ENCODE measurements at places on chromosomes 6 and 20.

GRCh38 chr6:33757906-33758305 lies 11.2 kb upstream of the IP6K3 start:
- no peak for DNase-seq

GRCh38 chr20:37902504-37903313 lies at the start of gene VSTM2L:
VSTM2L (plus strand) TSS chr20:37903127; CDS start chr20:37903351, 224 bp downstream.
- DNase-seq: no peak

- no peak for DNase-seq
These were observed 61.8 kb downstream of the CNBD2 start for GRCh38 chr20:36030149-36030548.

- no peak for DNase-seq
These were observed 65.6 kb downstream of the ADNP start for GRCh38 chr20:50865591-50865990.

DNA sequence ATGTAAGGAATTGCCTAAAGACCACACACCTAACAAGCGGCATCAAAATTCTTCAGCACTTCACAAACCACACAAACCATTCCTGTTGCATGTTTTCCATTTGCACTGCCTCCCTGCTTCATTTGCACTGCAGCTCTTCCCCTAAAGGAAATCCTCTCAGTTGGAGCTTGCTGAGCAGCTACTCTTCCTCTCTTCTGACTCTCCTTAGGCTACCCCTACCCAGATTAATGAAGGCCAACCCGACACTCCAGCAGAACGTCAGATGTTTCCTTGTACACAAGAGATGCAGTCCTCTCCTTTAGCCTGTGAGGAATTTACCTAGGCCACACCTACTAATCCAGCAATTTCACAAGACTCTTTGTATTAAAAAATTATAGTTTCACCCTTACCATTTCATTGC lies 8.1 kb downstream of the BEND6 start:
- no peak for DNase-seq

DNA sequence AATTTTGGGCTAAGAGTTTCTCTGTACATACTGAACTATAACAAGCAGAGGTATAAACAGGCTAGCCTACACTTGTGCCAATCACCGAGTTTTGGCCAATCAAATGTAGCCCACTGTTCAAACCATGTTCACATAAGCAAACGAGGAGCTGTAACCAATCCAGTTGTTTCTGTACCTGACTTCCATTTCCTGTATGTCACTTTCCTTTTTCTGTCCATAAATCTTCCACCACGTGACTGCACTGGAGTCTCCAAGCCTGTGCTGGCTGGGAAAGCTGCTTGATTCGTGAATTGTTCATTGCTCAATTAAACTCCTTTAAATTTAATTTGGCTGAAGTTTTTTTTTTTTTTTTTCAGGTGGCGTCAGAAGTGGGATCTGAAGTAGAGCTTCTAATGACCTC lies 332.9 kb downstream of the RNF144B start:
- no peak for DNase-seq

DNA sequence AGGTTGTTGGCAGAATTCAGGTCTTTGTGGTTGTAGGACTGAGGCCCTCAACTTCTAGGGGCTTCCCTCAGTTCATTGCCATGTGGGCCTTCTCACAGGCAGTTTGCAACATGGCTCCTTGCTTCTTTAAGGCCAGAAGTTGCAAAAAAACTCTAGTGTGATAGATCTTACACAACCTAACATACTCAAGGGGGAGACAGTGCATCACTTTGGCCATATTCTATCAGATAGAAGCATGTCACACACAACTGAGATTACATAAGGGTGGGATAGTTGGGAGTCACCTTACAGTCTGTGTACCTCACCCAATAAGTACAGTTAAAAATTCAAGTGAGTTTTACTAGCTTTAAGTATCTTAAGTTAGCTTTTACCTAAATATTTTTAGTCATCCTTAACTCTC lies 1.6 kb downstream of the SIRPD start:
- no peak for DNase-seq

- DNase-seq: no peak
These were observed 287.0 kb downstream of the CLIC5 start for GRCh38 chr6:45728674-45729073.

- DNase-seq: no peak
These were observed 546 bp downstream of the CRNKL1 start for GRCh38 chr20:20051767-20052073.

DNA sequence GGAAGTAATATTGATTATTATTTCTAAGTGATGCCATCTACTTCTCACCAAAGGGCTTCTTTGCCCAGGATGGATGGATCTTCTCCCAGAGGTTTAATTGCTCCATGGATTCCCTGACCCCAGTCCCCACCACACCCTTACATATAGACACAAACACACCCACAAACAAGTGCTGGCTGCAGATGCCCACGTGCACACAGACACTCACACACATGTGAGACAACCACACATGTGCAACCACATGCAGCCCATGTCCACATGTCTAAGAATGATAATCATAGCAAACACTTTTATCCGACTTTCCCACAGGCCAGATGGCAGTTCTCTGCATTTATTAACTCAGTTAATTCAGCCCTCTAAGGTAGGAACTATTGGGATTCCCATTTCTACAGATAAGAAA lies 44.2 kb downstream of the MAFB start:
- DNase-seq: no peak

DNA sequence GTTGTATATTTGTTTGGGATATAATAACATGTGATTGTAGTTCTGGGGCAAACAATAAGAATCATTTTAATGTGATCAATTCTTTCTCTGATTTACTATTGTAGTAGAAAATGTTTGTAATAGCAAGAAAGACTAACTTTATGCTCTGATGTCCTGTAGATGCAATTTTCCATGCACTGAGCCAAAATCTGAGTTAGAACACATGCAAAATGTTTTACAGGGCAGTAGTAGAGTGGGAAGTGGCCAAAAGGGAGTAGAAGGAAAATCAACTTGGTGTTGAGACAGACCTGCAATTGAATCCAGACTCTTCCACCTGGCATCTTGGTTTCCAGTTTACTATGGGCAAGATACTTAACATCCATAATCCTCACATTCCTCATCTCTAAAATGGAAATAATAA lies 93.5 kb upstream of the BMP5 start:
- DNase-seq: no peak

GRCh38 chr6:145633981-145634627 lies 101.2 kb downstream of the EPM2A start:
- peak; percentile 70 for DNase-seq

Data from stimulated activated CD4-positive, alpha-beta T cell treated with anti-CD3 and anti-CD28 coated beads, Interleukin-1b, Interleukin-23, amount 100 ng/mL, for 1 hour (primary cell).